ENCODE measurements at places on chromosomes 7 and 10.

DNA sequence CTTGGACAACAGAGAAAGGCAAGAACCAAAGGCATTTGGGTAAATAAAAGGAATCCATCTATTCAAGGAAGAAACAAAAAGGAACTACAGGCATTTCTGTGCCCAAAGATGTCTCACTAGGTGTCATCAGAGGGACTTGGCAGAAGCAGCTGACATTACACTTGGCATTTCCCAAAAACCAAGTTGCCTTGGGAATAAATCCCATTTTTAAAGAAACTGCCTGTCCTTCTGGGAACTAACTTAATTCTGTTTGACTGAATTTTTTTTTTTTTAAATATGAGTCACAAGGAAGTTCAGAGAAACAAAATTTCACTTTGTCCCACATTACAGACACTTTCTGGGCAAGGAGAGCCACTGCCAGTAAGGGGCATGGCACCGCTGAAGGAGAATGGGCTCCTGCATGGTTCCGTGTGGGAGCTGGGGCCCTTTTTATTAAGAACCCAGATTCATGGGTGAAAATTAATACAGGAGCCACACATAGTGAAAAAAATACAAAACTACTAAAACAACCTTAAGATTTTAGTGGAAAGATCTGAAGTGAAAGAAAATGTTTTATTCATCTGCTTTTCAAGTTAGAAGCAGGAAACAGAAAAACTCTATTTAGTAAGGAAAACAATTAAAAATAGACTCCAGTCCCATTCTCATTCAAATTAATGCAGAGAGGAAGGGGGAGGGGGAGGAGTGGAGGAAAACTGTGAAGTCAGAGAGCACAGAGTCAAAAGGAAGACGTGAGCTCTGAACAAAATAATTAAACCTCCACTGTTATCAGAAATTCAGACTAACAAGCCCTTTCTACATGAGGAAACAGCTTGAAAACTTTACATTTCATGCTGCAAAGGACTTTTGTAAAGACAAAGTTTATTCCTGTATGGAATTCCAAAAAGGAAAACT is 118.4 kb upstream of the PDLIM1 start:
- no peak for DNase-seq

GRCh38 chr10:127690176-127690835 is 46.7 kb upstream of the FOXI2 start:
- no peak for DNase-seq

DNA sequence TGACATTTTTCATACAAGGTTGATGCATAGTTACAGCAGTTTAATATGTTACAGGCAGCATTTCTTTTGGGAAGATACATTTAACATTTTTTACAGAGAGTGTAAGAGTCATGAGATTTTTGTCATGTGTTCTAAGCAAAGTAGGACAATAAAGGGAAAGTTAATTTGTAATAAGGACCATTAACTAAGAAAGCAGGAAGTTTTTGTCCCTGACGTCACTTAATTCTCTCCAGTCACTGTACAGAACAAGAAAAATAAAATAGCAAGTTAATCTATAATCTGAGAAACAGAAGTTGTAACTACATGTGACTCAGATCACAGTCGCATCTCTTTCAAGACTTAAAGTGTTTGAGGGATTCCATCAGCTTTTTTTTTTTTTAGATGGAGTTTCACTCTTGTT is 49.5 kb upstream of the CAPZA2 start:
- DNase-seq: no peak

GRCh38 chr10:77386838-77387237 is 250.8 kb downstream of the KCNMA1 start:
- no peak for DNase-seq

GRCh38 chr7:12895296-12895695 is 207.9 kb downstream of the ARL4A start:
- DNase-seq: no peak

- no peak for DNase-seq
These were observed 51.1 kb downstream of the ELFN1 start for GRCh38 chr7:1721047-1721690.

- DNase-seq: no peak
These were observed 82.9 kb downstream of the SORCS1 start for GRCh38 chr10:107081644-107082043.

DNA sequence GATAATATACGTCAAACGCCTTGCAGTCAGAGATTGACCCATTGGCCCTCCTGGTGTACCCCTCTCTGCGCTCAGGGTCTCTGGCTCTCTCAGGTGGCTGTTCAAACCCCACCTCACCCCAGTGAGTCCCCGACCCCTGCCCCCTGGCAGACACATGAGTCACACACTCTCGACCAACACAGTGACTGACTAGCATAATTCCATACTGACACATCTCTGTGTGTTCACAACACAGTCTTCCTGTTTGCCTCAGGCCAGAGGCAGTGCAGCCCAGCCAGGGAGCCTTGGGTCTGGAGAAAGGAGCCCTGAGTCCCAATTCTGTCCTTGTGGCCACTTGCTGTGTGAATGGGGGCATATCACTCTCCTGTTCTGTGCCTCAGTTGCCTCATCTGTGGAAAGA is 40.1 kb downstream of the PALD1 start:
- no peak for DNase-seq

GRCh38 chr7:66353547-66353946 is 148.4 kb downstream of the TPST1 start:
- no peak for DNase-seq

GRCh38 chr7:134948246-134948645 is 38.1 kb upstream of the AGBL3 start:
- DNase-seq: no peak

DNA sequence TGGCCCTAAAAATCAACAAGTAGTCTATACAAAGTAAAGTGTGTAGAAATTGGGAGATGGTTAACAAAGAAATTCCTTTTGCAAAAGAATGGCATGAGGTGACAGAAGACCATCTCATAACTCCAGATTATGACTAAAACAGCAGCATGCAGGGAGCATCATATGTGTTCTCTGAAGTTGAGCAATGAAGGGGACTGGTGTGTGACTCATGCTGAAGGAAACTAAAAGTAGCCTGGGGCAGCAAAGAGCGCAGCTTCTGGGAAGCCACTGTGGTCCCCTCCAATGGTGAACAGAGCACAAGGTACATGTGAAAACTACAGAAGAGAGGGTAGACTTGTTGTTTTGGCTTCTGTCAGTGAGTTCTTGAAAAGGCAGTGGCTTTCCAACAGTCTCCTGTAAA is 133.4 kb downstream of the MACC1 start:
- no peak for DNase-seq

GRCh38 chr10:119520283-119520682 is 22.2 kb downstream of the RGS10 start:
- DNase-seq: no peak

GRCh38 chr10:132989476-132990415 is 47.4 kb upstream of the CFAP46 start:
- DNase-seq: no peak

DNA sequence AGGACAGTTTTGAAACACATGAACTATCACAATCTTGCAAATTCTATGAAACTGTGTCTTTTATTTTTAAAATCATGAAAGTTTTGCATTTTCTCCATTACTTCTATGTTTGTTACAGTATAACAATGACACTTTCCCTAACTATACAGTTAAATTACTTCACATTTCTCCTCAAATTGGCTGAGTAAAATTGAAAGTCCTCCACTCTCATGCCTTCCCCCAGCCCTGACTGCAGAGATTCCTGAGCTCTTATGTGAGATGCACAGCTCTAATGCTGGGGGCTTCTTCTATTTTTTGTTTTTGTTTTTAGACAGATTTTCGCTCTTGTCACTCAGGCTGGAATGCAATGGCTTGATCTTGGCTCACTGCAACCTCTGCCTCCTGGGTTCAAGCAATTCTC is 22.7 kb upstream of the MAP3K8 start:
- no peak for DNase-seq

Data from iPS DF 19.7 (cell line).